ENCODE measurements at places on chromosomes 2 and 18. TPM values are rescaled to one million over a fixed set of nuclear protein-coding genes. Genes with fewer than 3 reads are reported as not detected.

ANKRD36C gene
- 6.9 TPM for total RNA-seq

LYPD6B gene
- total RNA-seq, result not detected

SCN1A gene
- total RNA-seq, result not detected

FNDC4 gene
- 3.7 TPM for total RNA-seq

ASB18 gene
- not detected for total RNA-seq

MROH2A gene
- total RNA-seq, result 0.26 TPM

SERPINB3 gene
- not detected for total RNA-seq

CFAP65 gene
- total RNA-seq, result 0.48 TPM

CCDC148 gene
- total RNA-seq, result 0.42 TPM

FEV gene
- not detected for total RNA-seq

DDX18 gene
- total RNA-seq, result 66.2 TPM

UGT1A5 gene
- total RNA-seq, result not detected
